Right atrium auricular region (tissue), 2 donors: ENCODE measurements at places on chromosomes 4 and X.

DNA sequence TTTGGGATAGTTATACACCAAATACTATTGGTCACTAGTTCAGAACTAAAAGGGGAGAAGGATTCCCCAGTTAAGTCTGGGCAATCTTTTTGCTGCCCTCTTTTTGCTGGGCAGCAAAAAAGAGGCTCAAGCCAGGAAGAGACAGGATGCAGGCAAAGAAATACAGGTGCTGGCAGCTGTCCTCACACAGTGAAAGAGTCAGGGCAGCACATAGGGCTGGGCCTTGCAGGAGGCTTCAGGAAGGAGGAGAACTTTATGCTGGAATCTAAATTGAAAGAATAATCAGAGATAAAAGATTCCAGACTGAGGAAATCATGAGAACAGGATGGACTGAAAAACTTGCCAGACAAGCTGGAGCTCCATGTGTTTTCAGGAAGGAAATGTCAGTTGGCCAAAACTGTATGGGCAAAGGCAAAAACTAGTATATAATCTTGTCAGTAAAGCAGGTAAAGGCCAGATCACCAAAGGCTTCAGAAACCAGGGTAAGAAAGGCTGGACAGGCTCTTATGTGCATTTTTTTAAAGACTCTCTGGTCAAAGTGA lies 46.8 kb downstream of the PDGFC start:
- DNase-seq = no peak

GRCh38 chr4:124177647-124178425 lies 534.7 kb downstream of the ANKRD50 start:
- DNase-seq = no peak

GRCh38 chr4:140719022-140719421 lies 37.2 kb downstream of the TBC1D9 start:
- no peak for DNase-seq

- no peak for DNase-seq
Measured at GRCh38 chrX:106278951-106279350, 110.8 kb downstream of the PWWP3B start.

DNA sequence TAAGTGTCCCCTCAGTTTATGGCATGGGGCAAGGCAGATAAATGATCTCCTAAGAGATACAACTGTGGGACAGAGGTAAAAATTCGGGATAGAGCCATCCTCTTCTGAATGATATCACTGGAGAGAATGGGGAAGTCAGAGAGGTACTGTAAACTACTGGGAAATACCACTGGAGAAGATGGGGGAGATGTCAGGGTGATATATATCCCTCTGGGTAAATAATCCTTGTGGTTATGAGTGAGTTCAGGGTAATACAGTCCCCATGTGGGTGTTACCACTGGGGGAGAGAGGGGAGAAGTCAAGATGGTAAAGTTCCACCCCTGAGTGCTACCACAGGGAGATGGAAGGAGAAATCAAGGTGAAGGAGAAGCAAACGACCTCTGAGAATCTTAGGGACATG lies 63.9 kb upstream of the ZNF81 start:
- no peak for DNase-seq

DNA sequence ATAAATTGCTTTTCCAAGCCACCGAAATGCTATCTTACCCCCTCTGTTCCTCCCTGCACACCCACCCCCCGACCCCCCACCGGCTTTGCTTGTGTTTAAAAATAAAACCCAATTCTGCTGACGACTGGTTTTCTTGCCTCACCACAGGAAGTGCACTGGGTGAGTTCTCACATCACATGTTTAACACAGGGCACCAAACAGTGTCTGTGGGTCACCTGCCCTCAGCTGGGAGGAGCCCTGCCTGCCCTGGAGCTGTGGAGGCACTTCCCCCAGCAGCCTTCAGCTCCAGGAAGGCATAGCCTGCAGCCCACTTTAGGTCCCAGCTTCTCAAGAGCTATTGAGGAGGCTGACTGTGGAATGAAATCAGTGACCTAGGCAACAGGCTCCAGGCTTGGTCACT lies 8.8 kb downstream of the TMEM255A start:
- DNase-seq = no peak

GRCh38 chr4:77385124-77385969 lies 220.3 kb upstream of the CXCL13 start:
- peak; percentile 70 for DNase-seq

- DNase-seq = no peak
Measured at GRCh38 chrX:73289039-73289438, 74.4 kb upstream of the NAP1L2 start.

- DNase-seq = no peak
Measured at GRCh38 chrX:35101901-35102300, 159.3 kb downstream of the FAM47B start.
